ENCODE measurements at places on chromosomes 16 and 17.
A peak's percentile ranks its signal among the peaks of the same experiment; 100 is the strongest.

- DNase-seq, result no peak
Observed at GRCh38 chr17:3927628-3928340, 11.5 kb upstream of the P2RX1 start.

DNA sequence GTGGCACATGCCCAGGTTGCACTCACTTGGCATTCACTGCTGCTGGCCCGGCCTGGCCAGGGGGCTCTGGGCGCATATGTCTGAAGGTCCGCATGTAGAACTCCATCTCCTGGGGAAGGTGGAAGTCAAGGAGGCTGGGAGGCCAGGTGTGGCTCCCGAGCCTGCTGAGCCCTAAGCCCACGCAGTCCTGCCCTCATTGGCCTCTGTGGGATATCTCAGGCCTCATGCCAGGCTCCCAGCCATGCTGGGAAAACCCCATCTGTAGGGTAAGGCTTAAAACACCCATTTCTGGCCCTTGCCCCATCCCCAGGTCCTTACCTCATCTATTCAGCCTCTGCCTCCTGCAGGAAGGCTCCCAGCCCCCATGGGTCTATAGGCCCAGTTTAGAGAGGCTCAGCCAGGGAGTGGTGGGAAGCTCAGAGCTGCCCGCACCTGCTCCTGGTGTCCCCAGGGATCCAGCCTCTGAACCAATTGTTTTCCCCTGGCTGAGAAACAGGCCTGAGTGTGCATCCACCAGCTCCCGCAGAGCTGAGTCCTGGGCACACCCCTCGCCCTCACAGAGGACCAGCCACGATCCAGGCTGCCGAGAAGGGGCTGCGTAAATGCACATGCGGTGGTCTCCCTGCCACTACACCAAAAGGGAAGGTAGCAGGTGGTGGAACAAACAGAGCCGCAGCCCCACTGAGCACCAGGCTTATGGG is 2.3 kb upstream of the TPPP3 start:
- DNase-seq, result peak; percentile 54

DNA sequence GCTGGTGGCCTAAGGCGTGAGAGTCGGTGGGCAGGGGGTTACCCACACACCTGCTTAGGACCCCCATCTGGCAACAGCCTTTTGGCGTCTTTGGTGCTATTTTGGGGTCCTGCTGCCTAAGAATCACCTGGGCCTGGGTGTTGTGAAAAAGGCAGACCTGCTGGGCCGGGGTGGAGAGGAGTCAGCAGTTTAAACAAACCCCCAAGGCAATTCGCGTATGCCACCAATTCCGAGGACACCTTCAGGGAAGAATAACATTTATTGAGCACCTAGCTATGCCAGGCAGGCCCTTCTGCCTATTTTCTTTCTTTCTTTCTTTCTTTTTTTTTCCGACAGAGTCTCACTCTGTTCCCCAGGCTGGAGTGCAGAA is 53.9 kb upstream of the TOB1 start:
- no peak for DNase-seq

DNA sequence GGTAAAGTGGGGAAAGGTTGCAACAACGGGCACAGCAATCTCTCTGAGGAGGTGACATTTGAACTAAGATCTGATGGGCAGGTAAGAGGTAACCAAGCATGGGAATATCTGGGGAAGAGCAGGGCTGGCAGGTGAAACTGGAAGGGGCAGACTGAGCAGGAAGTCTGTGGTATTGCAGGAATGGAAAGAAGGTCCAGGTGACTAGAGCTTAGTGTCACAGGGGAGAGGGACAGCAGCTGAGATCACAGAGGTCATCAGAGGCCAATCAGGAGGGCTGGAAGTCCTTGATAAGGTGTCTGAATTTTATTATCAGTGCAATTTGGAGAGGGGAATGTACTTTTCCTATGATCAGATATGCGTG is 73.3 kb upstream of the DHX40 start:
- no peak for DNase-seq

DNA sequence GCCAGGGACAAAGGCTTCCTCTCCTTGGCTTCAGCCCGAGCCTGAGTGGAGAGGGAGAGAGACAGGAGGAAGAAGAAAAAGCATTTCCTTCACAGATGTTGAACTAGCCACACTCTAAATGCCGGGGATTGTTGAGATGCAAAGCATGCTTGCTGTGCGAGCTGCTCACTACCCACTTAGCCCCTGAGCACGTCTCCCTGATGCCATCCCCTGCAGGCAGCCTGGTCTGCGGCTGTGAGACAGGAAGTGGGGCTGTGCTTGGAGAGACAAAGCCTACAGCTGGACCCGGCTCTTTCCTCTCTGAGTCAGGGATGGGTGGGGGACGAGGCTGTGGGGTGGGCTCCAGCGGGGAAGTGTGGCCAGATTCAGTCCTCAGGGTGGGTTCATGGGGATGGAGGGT is 13.7 kb downstream of the WNT9B start:
- DNase-seq, result no peak

- DNase-seq, result no peak
Observed at GRCh38 chr17:79424471-79425185, 186.2 kb downstream of the RBFOX3 start.

- no peak for DNase-seq
Observed at GRCh38 chr17:77115510-77115909, 25.3 kb upstream of the SEC14L1 start.

DNA sequence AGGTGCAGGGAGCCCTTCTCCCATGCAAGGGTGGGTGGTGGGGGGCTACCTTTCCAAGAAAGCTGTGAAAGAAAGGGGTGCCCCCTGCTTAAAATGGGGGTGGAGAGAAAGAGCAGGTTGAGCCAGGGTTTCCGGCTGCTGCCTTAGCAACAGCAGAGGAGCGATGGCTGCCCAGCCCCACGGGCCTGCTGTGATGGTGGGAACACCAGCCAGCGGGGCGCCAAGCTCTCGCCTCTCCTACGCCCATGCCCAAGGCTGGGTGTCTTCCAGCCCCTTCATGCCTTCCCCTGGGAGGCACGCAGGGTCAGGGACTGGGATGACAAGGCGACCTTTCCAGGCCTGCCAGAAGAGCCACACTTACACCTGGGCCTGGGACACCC is 3.0 kb downstream of the FMNL1 start:
- no peak for DNase-seq

GRCh38 chr17:65115839-65116238 is 21.3 kb upstream of the RGS9 start:
- no peak for DNase-seq

Data from NCI-H1930 (cell line).